ENCODE measurements at places on chromosomes 2 and 18.

DNA sequence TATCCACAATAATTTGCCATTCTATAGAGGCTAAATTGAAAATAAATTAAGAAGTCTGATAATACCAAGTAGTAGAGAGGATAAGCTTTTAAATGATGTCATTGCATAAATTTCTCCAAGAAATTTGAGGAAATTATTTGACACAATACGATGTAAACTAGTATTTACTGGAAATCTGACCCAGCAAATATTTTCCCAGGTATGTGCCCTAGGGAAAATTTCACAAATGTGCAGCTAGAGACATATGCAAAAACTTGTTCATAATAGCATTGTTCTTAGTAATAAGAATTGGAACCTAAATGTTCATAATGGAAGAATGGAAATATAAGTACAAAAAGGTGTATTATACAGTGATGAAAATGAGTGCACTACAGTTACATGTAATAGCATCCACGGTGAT is 888.8 kb upstream of the SOX11 start:
- DNase-seq: no peak

GRCh38 chr2:49225126-49225525 is 70.8 kb upstream of the FSHR start:
- DNase-seq: no peak

GRCh38 chr18:63365876-63366212 is 1.2 kb downstream of the KDSR start:
- DNase-seq: peak; percentile 32

DNA sequence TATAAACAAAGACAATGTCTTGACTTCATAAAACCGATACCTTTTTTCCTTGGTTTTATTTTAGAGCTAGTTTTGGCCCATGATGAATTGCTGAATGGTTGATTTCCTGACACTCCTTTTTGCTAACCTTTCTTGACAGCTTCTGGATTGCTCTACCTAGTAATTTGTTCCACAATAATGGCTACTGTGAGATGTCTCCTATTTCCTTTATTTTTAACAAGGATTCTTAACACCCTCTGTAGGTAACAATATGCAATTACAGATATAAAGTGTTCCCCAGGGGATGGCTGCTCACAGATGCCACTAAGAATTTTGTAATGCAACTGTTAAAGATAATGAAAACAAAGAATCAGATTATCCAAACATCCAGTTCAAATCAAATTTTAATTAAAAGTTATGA is 100.8 kb upstream of the ATP5MC3 start:
- DNase-seq: no peak

DNA sequence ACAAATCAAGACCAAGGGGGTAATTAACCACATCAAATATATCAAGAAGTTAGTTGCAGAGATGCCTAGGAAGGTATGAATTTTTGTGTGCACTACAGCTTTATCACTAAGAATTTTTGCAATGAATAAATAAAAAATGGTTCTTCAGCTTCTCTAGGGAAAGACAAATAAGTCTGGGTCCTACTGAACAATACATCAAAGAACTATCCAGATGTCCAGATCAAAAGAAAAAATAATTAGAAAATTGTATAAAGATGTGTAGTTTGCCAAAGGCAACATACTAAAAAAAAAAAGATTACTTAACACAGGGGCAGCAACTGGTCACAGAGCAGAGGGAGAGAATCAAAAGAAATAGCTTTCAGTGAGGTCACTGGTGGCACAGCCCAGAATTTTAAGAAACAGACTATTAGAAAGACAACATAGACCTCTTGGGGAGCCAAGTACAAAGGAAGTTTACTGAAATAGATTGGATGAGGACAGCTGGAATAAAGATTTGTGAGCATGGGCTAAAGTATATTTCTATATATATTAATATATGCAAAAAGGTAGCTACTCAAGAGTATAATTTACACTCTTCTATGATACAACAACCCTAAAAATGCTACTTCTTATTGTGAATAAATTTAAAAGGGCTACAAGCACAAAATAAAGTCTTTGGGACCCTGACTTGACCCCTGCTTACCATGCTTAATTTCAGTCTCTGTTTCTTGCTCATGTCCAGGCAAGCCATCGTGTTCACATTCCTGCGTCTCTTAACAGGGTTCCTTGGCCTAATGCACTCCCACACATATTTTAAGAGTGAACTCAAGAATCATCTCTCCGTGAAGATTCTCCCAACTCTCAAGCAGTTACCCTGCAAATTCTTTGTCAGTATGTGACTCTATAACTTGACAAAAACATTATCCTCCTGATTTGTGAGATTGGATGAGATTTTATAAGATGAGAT is 99.0 kb upstream of the GRB14 start:
- DNase-seq: no peak
